ENCODE measurements at places on chromosomes 4 and X.

- DNase-seq = no peak
These were observed 157.3 kb upstream of the LDB2 start for GRCh38 chr4:17055788-17056187.

DNA sequence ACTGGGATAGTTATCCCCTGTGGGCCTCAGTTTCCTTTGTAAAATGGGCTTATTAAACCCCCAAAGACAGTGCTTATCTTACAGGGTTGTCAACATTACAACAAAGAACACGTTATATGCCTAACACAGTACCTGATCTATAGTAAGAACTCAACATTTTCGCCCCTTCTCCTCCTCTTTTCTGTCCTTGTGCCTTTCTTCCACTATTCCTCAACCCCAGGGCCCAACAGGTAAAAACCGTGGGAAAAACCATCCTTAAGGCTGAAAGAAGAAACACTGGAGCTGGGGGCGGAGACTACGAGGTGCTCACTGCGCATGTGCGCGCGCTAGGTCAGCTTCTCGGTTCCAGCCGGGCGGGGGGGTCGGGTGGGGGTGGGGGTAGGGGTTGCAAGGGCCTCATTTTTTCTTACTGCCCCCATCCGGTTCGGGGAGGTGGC lies 426 bp upstream of the XIAP start:
- peak; percentile 27 for DNase-seq

DNA sequence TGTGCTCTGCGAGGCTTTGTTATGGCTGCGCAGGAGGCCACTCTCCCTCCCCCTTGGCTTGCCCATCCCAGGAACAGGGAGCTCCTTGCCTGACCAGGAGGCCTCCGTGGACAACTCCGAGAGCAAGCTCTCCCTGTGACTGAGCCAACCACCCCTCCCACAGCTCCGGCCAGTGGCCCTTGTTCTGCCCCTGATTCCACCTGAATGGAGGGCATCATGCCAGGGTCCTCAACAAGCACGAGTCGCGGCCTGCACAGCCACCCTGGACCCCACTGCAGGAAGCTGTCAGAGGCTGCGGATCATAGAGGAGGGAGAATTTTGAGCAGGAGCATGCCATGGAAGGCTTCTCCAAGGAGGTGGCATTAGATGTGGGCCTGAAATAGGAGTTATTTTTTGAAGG lies 44.8 kb upstream of the GRPEL1 start:
- DNase-seq = no peak

DNA sequence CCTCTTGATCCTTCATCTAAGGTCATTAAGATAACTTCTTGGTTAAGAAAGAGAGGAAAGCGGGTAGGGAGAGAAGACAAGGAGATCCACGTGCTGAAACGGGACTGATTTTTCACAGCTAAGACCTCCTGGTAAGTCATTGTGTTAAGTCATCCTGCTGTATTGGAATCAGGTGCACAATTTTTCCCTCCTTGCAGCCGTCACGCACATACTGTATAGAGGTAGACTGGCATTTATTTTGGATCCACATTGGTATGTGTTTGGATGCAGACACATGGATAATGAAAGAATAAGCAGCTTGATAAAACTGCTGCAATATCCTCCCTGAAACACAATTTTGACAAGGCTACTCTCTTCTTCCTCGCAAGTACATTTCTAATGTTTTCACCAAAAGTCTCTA lies 60.1 kb upstream of the NAP1L5 start:
- DNase-seq = no peak

- no peak for DNase-seq
These were observed at the start of gene ARHGEF9 for GRCh38 chrX:63784902-63785707. TSS of gene ARHGEF9 (minus strand) at chrX:63785214. CDS start at chrX:63785145, 69 bp downstream.

GRCh38 chr4:170853422-170854021 lies 763.8 kb upstream of the AADAT start:
- peak; percentile 9 for DNase-seq

GRCh38 chr4:147749811-147750321 lies 18.0 kb downstream of the ARHGAP10 start:
- DNase-seq = no peak

- no peak for DNase-seq
These were observed 335.9 kb upstream of the AADAT start for GRCh38 chr4:170425521-170426143.

- no peak for DNase-seq
These were observed 27.5 kb downstream of the ENPEP start for GRCh38 chr4:110503270-110504083.

DNA sequence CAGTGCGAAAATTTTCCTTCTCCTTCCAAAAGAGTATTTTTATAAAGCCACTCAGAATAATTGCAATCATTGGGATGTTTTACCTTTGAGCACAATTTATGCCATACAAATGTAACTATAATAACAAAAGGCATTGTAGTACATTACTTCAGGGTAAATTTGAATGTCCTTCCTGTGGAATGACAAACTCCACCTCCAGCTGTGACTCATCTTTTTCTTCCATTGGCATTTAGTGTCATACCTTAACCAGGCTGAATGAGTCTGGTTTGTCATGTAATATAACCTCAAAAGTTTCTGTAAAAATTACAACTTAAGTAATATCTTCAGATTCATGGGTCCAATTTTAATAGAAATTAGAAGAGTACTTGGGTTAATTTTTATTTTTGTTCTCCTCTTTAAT lies 93.3 kb downstream of the TMEM47 start:
- DNase-seq = no peak

GRCh38 chr4:152700151-152700550 lies 20.4 kb upstream of the TMEM154 start:
- DNase-seq = no peak

Measured in NCI-H1048 (cell line).